ENCODE measurements at places on chromosomes 2 and 18.

DNA sequence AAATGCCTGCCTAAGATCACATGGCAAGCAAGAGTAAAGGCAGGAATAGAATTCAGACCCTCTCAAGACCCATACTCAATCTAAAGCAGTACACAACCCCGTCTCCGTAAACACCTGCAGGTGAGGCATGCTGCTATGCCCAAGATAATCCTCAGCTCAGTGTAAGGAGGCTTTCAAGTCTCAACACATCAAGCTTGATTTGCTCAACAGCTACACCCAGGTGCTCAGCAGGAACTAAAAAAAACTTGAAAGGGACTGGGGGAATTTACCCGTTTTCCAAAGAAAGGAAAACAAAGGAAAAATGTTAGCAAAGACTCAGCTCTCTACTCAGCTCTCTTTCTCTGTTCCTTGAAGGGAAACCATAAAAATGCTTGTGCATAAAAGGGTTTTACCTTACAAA, 301.8 kb downstream of the C1D start:
- DNase-seq: no peak

DNA sequence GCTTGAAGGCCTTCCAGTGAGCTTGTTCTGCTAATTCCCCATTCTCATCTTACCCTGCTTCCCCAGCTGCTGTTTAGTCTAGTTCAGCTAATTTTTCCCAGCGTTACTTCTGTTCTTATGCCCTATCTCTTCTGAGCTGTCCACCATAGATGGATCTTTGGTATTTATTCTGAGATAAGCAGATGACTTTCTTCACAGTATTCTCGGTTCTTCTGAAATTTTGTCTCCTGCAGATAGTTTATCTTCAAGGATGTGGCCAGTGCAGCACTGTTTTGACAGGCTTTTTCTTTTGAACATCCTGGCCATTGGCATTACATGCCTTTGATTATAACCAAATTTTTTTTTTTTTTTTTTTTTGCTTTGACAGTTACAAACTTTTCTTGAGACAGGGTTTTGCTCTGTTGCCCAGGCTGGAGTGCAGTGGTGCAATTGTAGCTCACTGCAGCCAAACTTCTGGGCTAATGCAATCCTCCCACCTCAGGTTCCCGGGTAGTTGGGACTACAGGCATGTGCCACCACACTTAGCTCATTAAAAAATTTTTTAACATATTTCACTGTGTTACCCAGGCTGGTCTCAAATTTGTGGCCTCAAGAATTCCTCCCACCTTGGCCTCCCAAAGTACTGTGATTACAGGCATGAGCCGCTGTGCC, 134.2 kb downstream of the WDSUB1 start:
- no peak for DNase-seq

GRCh38 chr2:127039387-127040031, 67.4 kb downstream of the BIN1 start:
- DNase-seq: no peak

- DNase-seq: no peak
These were observed 257.6 kb upstream of the DOK6 start for GRCh38 chr18:69143084-69143483.

DNA sequence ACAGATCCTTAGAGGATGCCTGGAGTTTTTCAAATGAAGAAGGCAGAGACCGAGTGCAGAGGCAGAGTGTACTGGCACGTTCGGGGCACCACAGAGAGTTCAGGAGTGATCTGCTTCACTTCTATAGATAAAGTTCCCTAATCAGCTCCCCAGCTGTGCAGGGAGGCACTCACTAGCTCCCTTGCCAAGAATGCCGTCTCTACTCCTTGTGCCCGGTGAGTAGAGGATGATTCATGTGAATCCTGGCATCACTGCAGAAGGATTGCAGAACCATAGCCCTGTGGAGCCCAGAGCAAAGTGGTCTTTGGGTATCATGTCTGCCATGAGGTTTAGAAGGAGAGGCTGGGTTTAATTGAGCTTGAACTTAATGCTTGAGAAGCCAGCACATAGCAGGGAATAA, 510.1 kb upstream of the RAB6C start:
- no peak for DNase-seq

DNA sequence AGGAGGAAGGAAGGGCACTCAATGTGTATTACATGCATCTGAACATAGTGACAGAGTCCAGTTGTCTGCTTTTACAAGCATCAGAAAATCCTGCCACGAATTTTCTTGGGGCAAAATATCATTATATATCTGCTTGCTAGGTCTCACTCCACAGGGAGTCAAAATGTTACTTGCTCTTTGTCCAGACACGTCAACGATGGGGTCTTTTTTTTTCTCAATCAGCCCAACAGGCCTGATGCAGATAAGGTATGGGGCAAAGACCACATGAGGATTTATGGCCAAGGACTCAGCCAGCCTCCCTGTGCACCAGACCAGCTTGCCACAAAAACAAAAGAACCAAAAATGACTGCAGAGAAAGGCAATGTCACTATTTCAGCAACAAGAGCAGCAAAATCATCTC, 323.4 kb upstream of the PKDCC start:
- no peak for DNase-seq
